ENCODE measurements at places on chromosomes 13 and 19.

DNA sequence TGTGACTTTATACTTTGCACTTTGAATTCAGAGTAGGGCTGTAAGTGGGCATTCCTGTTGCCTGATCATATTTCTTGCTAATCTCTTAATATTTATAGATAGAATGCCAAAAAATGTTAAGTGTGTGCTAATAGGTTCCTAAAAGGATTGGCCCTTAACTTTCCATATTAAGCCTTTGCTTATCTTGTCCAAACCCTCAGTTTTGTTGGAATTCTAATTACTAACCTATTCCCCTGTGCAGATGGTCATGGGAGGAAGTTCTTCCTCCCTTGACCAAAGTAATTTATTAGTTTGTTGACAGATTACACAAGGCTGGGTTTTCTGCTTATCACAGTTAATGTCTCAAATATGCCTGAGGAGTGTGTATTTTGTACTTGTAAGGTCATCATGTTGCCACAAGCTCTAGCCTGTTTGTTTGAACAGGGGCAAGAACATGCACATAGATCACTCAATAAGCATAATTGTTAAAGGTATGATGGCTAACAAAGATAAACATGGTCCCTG is 541.1 kb upstream of the SPRY2 start:
- DNase-seq = no peak

DNA sequence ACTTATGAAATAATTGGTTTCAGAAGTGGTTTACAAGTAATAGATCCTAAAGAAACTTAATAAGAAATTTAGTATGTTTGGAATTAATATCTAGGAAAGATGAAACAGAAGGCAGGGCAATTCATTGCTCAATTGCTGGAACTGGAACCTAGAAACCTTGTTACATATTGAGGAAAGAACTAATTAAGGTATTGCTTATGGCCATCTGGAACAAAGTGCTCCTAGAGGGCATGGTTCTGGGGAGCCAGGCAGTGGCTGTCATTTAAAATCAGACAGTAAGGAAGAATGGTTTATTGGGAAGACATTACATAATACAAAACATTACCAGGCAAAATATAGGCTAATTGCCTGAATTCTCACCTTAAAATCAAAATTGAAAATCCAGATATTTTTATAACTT is 224.1 kb downstream of the SLITRK6 start:
- DNase-seq = no peak

- no peak for DNase-seq
Observed at GRCh38 chr13:101917833-101918661, 465.6 kb downstream of the ITGBL1 start.

DNA sequence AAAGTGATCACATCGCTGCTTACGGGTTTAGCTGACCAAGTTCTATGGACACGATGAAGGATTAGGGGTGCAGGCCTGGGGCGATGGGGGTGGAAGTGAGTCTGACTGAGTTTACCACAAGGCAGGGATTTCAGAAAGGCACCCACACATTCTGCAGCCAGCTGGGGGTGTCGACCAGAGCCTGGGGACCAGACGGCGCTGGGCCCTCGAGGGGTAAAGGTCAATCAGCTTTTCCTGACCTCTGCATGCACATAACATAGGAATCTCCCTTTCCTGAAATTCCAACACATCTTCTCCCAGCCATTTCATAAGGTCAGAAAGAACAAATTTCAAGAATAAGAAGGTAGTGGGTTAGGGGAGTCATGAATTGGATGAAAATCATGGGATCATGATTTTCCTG is 92.0 kb downstream of the ZNF536 start:
- DNase-seq = no peak

GRCh38 chr19:7294558-7295212 is 471 bp upstream of the INSR start:
- DNase-seq = peak; percentile 73

- DNase-seq = no peak
Observed at GRCh38 chr13:21413013-21413412, 46.1 kb downstream of the ZDHHC20 start.

Measured in left hindlimb (tissue), 1 donor.